ENCODE measurements at places on chromosomes 11 and 22.

- no peak for DNase-seq
These were observed 13.7 kb downstream of the NFRKB start for GRCh38 chr11:129881570-129882170.

- DNase-seq, result no peak
These were observed 84.2 kb upstream of the WNT7B start for GRCh38 chr22:46061124-46061500.

DNA sequence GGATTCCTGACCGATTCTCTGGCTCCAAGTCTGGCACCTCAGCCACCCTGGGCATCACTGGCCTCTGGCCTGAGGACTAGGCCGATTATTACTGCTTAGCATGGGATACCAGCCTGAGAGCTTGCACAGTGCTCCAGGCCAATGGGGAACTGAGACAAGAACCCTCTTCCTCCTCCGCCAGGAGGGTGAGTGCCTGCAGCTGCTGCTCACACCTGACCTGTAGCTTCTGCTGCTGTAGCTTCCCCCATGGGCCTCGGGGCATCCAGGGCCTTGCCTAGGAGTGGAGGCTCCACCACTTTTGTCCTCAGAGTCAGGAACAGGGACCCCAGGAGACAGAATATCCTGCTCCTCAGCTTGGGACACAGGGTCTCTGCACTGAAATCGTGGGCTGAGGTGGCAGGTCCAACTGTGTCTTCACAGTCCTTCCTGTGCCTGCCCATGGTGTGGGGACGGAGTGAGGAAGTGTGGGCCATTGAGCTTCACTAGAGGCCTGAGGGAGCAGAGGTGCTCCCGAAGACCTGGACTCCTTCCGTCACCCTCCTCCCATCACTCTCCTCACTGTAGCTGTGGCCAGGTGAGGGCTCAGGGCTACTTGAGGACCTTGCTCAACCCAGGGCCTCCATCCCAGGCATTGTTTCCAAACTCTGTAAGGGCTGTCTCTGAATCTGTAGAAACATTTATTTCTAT lies 103.8 kb downstream of the ZNF280B start:
- no peak for DNase-seq

- no peak for DNase-seq
These were observed 64.0 kb downstream of the MN1 start for GRCh38 chr22:27737521-27737920.

- DNase-seq, result no peak
These were observed 140.7 kb upstream of the CTSC start for GRCh38 chr11:88478136-88478815.

DNA sequence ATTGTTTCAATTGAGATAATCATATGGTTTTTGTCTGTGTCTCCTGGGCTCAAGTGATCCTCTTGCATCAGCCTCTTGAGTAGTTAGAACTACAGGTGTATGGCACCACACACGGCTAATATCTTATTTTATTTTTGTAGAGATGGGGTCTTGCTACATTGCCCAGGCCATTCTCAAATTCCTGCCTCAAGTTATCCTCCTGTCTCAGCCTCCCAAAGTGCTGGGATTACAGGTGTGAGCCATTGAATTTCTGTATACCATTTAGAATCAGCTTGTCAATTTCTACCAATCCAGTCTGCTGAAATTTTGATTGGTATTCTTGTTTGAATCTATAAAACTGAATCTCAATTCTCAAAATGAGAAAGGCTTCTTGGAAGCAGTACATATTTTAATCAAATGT lies 10.4 kb upstream of the KAT5 start:
- DNase-seq, result no peak

DNA sequence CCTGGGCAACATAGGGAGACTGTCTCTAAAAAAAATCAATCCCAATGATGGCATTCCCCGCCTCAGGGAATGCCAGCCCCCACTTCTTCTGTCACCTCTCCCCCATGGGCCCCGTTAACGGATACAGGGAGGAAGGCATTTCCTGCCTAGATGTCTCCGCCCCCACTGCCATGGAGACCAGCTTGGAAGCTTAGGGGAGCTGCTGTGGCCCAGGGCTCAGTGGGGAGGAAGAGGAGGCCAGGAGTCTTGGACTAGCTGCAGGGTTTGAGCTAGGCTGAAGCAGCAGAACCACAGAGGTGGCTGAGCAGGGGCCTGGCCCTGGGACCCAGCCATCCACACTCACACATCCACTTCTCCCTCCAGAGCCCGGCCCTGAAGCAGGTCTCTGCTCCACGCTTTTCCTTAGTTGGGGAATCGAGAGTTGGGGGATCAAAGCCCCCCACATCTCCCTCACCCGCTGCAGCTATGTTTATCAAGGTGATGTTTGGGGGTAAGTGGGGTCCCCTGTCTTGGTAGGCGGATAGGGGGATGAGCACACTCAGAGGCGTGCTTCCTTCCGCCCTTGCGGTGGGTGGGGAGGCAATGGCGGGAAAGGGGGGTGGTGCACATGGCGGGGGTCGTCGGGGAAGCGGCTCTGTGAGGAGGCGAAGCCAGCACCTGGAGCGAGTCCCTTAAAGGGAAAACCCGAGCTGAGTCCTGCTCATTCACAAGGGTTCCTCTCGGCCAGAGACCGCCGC lies at the start of gene C22orf15:
Gene C22orf15 (plus strand): TSS at position 149 of the 737 bp plus-strand sequence. CDS start 317 bp downstream, at position 466.
- DNase-seq, result no peak

- DNase-seq, result no peak
These were observed 5.3 kb downstream of the RIBC2 start for GRCh38 chr22:45418770-45419138.
